ENCODE measurements at places on chromosomes 11 and 22. TPM values are rescaled to one million over a fixed set of nuclear protein-coding genes. Genes with fewer than 3 reads are reported as not detected.

The LDHAL6A gene
- not detected for total RNA-seq

The PATE2 gene
- 0.23 TPM for total RNA-seq

The CRYBB3 gene
- not detected for total RNA-seq

The MMP7 gene
- total RNA-seq = 226 TPM

The OR52I2 gene
- not detected for total RNA-seq

The TCN2 gene
- total RNA-seq = 24.2 TPM

The PARVG gene
- 13.5 TPM for total RNA-seq

The FGF4 gene
- not detected for total RNA-seq

The HIC2 gene
- 4.0 TPM for total RNA-seq

The RGL4 gene
- total RNA-seq = not detected

The WT1 gene
- total RNA-seq = 0.49 TPM

The AMOTL1 gene
- 84.2 TPM for total RNA-seq

The SEC14L2 gene
- total RNA-seq = 5.8 TPM

The INS gene
- not detected for total RNA-seq

The LPXN gene
- 14.7 TPM for total RNA-seq

The TMEM121B gene
- total RNA-seq = 0.18 TPM

The FAM181B gene
- 10.4 TPM for total RNA-seq

The P2RY2 gene
- total RNA-seq = 20.2 TPM

The CSF2RB gene
- 8.6 TPM for total RNA-seq

The FKBP2 gene
- 55.7 TPM for total RNA-seq

The SHANK2 gene
- total RNA-seq = 77.1 TPM

The RIMBP3B gene
- total RNA-seq = not detected

The GPHA2 gene
- total RNA-seq = not detected

The MS4A6A gene
- total RNA-seq = 51.1 TPM

The OR4A16 gene
- not detected for total RNA-seq

The LRRC56 gene
- total RNA-seq = 3.4 TPM

The CATSPERZ gene
- not detected for total RNA-seq

The RFPL2 gene
- total RNA-seq = not detected

The YPEL4 gene
- 0.44 TPM for total RNA-seq

The RIN1 gene
- total RNA-seq = 16.7 TPM

The TRPC6 gene
- 5.8 TPM for total RNA-seq

The NLRP14 gene
- total RNA-seq = 0.57 TPM

The MIF gene
- 528 TPM for total RNA-seq

The PDGFD gene
- 3.4 TPM for total RNA-seq

The E2F8 gene
- total RNA-seq = 3.0 TPM

The MRGPRE gene
- 0.81 TPM for total RNA-seq

The HTR3A gene
- not detected for total RNA-seq

The CALCA gene
- total RNA-seq = not detected

The RAG2 gene
- total RNA-seq = not detected

The LARGE1 gene
- 81.6 TPM for total RNA-seq

The RPLP2 gene
- total RNA-seq = 2,024 TPM
